H1 (cell line): ENCODE measurements at places on chromosomes 4 and X.

DNA sequence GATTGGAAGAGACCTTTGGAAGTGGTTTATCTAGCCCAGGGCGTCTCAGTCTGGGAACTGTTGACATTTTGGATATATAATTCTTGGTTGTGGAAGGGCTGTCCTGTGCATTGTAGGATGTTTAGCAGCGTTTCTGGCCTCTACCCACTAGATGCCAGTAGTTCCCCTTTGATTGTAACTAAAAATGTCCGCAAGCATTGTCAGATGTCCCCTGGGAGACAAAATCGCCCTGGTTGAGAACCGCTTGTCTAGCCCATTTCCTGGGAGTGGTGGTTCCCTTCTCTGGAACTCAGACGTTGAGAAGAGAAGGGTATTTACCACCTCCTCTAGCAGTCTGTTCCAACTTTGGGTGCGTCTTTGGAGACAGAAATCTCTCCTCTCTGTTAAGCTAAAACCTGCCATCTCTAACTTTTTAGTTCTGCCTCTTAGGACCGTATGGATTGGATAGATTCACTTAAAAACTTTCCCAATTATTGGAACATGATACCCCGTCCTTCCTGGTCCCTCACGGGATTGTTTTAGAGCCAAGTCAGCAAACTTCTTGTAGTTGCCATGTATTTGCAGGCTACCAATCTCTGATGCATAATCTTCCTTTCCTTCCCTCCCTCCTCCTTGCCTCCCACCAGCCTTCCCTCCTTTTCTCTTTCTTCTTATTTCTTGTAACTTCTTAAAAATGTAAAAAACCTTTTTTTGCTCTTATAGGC is 13.9 kb downstream of the TMEM165 start:
- DNase-seq = no peak

DNA sequence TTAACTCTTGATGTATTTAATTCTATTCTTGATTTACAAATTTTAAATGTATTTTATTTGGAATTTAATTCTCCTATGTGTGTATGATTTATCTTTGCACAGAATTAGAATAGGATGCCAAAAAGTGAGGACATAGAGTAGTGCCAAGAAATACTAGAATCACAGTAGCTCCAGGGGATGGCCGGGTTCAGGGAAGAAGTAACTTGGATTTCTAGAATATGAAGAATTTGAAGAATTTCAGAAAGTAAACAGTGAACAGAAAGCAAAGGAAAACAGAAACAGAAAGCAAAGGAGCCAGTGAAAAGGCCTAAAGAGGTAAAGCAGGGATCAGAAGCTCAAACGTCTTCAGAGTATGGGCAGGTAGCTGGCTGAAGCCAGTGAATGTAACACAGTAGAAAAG is 1187.6 kb downstream of the RPA4 start:
- DNase-seq = no peak

DNA sequence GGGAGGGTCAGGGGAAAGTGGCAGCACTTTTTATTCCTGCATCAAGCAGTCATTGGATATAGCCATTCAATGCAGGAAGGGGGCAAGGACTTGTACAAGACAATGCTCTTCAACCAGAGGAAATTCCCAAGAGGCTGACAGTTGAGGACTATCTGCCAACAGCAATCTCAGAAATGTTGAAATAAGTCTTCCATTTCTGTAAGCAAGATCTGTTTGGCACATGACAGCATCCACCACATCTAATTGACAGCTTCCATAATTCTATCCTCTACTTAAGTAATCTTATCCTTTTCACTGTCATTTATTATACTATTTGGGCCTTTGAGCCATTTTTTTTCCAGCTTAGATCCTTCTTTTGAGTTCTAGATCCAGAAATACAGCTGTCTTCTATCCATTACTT is 110.7 kb downstream of the CFAP299 start:
- no peak for DNase-seq

GRCh38 chr4:141307241-141307689 is 86.6 kb downstream of the ZNF330 start:
- DNase-seq = no peak

GRCh38 chr4:113094802-113095201 is 45.3 kb downstream of the ANK2 start:
- no peak for DNase-seq
